ENCODE measurements at places on chromosomes 13 and 19.

- DNase-seq = no peak
These were observed 40.3 kb downstream of the RASL11A start for GRCh38 chr13:27310946-27311345.

- no peak for DNase-seq
These were observed 8.6 kb upstream of the GPR18 start for GRCh38 chr13:99266827-99267226.

GRCh38 chr13:113307491-113307890 lies 10.5 kb downstream of the LAMP1 start:
- DNase-seq = no peak

- no peak for DNase-seq
These were observed 39.8 kb upstream of the IGFL4 start for GRCh38 chr19:46080561-46080960.

DNA sequence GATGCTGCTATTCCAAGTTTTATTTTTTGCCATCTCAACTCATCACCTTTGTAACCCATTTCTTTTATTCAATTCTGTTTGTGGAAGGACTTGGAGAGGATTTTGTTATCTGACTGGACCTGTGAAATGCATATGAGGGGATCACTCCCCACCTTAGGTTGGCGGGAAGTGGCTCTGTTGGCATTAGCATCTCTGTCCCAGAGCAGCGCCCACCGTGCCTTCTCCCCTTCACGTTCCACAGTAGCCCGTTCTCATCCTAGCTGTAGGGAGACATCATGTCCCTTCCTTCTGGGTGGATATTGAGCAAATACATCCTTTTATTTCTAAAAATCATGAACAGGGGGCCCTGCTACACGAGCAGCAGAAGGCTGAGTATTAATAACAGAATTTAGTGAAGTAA lies 330.4 kb downstream of the RFC3 start:
- DNase-seq = no peak

GRCh38 chr19:43763473-43763939 lies 8.7 kb upstream of the SMG9 start:
- DNase-seq = no peak

DNA sequence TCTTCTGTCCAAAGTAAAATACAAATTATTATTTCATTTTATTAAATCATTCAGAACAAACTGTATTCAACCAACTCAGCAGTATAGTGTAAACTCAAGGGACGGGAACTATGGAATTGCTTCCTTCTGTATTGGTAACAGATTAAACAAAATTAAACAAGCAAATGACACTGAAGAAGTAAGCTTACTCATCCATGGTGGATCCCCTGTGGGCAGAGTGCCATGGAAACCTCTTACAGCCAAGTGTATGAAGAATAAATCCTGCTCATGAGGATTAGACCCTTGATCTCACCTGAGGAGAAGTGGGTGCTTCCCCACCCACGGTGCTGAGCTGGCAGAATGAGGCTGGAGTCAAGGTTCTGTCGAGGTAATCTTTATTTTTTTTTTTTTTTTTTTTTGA lies 18.0 kb upstream of the RFXAP start:
- DNase-seq = no peak

DNA sequence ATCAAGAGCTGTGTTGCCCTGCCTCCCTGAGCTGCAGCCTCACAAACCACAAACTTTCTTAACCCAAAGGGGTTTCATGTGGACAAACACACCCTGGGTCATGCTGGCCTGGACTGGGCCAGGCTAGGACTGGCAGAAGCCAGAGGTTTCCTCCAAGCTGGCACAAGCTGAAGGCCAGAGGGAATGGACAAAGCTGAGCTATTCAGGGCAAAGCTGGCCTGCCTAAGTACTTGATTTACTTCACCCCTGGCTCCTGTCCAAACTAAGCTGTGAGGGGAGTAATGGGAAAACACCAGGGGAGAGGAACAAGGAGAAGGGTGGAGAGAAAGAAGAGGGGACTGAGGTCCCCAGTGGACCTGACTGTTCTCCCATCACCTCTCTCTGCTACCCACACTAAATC lies 6.2 kb downstream of the CPAMD8 start:
- no peak for DNase-seq

GRCh38 chr19:16033136-16033530 lies 43.2 kb upstream of the TPM4 start:
- DNase-seq = no peak

- DNase-seq = peak; percentile 88
These were observed 6.5 kb downstream of the KCTD4 start for GRCh38 chr13:45194081-45194939.

DNA sequence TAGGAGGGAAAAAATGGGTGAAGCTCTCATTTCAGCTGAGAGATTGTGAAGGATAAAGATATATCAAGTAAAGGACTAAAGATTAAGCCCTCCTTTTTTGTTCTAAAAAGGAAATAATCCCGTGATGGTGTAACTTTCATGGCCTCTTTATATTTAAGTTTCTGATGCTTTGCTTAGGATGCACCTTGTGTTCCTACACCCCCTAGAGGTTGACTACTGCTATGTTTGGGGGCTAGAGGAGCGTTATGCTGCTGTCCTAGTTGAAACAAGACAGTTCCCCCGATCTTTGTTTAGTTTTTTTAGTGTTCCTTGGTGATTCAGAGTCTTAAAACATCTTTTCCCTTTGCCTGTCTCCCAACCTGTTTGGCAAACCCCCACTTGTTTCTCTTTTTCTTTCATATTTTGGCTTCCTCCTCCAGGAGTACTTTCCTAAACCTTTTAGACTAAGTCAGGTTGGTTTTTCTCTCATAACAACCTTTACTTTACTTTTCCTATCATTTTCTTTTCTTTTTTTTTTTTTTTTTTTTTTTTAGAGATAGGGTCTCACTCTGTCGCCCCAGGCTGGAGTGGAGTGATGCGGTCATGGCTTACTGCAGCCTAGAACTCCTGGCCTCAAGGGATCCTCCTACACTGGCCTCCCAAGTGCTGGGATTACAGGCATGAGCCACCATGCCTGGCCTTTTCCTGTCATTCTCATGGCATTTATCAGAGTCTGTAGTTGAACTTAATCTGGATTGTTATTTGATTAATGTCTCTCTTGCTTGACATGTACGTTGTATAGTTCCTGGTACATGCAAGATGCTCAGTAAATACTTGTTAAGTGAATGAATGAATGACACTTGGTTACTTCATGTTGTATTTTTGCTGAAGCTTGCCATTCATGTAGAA lies 2.8 kb downstream of the UBA2 start:
- DNase-seq = peak; percentile 17

GRCh38 chr13:87355451-87355850 lies 315.7 kb upstream of the SLITRK5 start:
- no peak for DNase-seq

GRCh38 chr13:66128201-66128600 lies 1101.9 kb downstream of the PCDH9 start:
- DNase-seq = no peak

GRCh38 chr13:41934120-41934519 lies 26.8 kb downstream of the VWA8 start:
- no peak for DNase-seq

DNA sequence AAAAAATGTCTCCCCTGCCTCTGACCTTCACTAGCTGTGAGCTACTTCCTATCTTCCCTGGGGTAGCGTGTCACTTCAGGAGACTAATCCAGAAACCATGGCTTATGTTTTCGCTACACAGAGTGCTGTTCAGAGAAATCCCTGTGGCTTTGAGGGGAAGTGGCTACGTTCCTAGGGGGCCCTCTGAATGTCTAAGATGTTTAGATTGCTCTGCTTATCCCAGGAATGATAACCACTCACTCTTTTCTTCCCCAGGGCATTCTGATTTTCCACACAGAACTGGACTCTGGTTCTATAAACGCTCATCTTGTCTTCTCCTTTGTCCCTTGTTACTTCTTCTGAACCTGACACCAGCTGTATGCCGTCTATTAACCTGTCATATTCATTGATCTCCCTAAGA lies 572.5 kb downstream of the OLFM4 start:
- no peak for DNase-seq

- no peak for DNase-seq
These were observed 39.9 kb downstream of the DPRX start for GRCh38 chr19:53671663-53672062.

DNA sequence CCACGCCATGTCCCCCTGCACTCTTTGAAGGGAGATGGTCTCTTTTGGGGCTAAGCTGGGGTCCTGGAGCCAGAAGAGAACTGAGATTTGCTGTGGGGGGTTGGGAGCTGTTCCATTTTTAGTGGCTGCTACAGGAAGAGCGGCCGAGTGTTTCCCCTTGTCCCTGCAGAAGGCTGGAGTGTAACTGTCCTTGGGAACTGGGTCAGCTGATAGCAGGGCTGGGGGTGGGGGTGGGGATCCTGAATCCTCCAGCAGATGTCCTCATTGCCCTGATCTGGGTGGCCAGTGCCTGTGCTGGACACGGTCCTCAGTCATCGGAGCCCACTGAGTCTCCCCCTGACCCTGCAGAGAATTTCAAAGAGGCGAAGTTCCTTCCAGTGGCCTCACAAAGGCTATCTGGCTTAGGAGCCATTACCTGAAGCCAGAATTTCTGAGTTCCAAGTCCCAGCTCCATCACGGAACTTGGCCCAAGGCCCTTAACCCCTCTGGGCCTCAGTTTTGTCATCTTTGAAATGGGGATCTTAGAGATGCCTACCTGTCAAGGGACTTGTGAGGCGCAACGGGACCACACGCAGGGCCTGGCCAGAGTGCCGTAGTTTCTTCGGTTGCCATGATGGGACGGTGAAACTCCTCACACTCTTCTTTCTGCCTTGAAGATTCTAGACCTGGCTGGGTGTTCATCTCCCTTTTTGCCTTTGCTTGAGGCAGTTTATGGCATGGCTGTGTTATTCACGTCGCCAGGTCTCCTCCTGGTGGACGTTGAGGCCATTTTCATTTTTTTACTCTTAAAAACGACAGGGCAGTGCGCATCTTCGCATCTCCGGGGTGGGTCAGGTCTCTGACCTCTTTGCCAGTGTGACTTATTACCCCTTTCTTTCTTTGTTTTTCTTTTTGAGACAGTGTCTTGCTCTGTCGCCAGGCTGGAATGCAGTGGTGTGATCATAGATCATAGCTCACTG lies 51.9 kb downstream of the DNM2 start:
- DNase-seq = peak; percentile 61

GRCh38 chr19:39825093-39825463 lies 8.9 kb downstream of the DYRK1B start:
- no peak for DNase-seq

DNA sequence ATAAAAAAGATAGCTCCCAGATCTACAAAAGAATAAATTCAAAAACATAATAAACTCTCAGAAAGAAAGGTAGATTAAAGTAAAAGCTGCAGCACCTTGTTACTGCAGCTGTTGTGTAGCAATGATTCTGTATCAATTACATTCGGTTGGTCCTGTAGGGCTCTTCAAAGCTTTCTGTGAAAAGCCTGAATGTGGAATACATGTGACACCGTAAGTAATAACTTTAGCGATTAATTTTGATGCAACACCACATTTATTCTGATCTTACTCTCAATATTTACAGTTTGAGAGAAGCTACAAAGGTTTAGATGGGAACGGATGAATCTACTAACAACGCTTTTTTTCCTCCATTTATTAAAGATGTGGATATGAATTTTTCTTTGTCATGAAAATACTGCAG lies 279.2 kb downstream of the DACH1 start:
- DNase-seq = no peak

DNA sequence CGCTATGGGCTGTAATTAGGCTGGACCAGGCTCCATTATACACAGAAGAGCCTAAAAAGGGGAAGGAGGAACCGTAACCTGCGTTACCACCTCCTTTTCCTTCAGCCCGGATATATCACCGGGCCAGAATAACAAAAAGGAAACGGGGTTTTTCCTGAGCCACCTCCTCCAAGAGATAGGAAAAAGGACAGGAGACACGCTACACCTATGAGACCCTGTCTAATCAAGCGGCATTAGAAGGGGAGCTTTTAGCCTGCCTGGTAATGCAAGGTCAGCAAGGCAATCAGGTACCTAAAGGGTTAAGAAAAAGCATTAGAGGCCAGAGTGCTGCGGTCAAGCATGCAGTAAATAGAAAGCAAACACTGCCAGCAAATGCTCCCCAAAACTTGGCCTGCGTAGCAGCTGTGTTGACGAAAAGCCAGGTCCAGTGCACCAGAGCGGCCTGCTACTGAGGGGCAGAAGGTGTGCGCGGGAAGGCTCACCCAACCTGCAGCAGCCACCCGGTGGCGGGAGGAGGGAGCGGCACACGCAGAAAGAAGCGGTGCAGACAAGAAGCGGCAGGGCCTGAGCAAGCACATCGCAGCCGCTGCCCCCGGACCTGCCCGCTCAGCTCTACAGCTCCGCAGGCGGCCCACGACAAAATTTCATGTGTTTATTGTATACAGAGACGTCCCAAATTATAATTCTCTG lies 1466.1 kb downstream of the UQCRFS1 start:
- DNase-seq = peak; percentile 1

GRCh38 chr19:51576850-51577249 lies 5.8 kb downstream of the ZNF175 start:
- no peak for DNase-seq
